ENCODE measurements at places on chromosomes 7 and 10.
A peak's percentile ranks its signal among the peaks of the same experiment; 100 is the strongest.

GRCh38 chr10:79411546-79412495 lies 33.6 kb downstream of the ZCCHC24 start:
- no peak for ATAC-seq

GRCh38 chr10:34154383-34154900 lies 660.7 kb downstream of the PARD3 start:
- no peak for ATAC-seq

GRCh38 chr7:25832456-25832855 lies 319.5 kb upstream of the NFE2L3 start:
- no peak for ATAC-seq

GRCh38 chr7:92035576-92035975 lies 94.9 kb downstream of the AKAP9 start:
- ATAC-seq = no peak

DNA sequence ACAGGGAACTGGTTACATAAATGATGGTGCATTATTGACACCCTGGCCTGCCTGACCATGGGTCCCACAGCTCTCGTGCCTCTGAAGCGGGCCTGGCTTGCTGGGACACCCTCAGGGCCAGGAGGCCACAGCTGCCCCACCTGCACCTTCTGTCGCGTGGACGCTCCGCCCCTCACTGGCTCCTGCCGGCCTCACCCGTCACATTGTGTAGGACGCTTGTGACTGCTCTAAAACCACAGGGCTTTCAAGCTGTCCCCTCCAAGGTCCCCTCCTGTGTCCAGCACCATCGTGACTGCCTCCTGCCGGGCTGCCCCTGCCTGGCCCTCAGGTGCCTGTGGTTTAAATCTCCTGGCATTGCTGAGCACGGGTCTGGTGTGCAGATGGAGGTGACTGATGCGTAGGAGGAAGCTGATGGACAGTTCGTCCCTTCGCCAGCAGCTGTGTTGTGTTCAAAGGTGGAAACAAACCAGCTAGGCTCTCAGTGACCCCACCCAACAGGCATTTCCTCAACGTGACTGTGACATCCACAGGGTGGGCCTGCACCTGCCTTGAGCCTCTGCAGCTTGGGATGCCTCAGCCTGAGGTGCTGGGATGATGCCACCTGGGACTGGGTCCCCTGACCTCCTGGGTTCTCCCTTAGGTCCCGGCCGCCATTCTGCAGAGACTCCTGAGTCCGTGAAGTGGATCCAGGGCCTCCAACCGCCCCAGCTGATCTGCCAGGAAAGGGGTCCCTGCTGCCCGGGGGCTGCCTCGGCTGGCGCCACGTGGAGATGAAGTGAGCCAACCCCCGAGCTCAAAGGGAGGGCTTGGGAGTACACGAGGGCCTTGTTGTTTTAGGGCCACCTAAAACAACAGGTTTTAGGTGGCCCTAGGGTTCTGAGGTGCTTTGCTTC lies 148.5 kb downstream of the WDR37 start:
- no peak for ATAC-seq

DNA sequence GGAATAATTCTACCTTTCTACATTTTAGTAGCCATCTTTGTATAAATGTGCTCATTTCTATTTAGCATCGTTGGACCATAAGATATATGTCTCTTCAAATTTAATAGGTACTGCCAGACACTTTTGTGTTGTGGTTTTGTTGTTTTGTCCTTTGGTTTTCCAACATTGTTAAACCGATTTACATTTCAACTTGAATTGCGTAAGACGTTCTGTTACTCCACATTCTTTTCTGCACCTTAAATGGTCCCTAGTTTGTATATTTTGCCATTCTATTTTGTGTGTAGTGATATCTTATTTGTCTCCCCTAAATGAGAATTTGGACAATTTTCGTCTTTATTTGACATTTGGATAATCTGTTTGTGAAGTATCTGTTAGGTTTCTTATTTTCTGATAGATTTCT lies 1015.6 kb downstream of the NRG3 start:
- no peak for ATAC-seq

- no peak for ATAC-seq
Measured at GRCh38 chr10:116690356-116691322, 51.7 kb downstream of the HSPA12A start.

GRCh38 chr10:26574783-26575182 lies 122.7 kb upstream of the PDSS1 start:
- peak; percentile 90 for ATAC-seq

- ATAC-seq = no peak
Measured at GRCh38 chr10:86349474-86349873, 17.1 kb downstream of the GRID1 start.

DNA sequence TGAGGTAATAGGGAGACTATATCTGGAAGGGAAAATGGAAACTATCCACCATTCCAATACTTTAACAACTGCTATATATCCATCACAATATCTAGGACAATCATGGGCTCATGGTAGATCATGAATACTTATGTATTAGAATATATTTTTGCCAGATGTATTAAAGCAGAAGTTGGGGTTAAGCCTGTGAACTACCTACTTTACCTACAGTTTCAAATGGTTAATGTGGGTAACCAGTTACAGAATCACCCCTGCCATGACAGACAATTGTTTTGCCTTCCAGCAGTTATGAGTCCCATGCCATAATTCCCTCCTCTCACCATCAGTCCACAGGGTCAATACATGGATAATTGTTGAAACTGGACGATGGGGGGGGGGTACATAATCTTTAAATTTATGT lies 29.9 kb upstream of the RAPGEF5 start:
- no peak for ATAC-seq

GRCh38 chr10:33035411-33035810 lies 77.4 kb upstream of the ITGB1 start:
- ATAC-seq = no peak

GRCh38 chr10:49056356-49056755 lies 59.0 kb downstream of the VSTM4 start:
- ATAC-seq = no peak

- ATAC-seq = no peak
Measured at GRCh38 chr10:27792216-27792615, 46.6 kb upstream of the MKX start.

- ATAC-seq = no peak
Measured at GRCh38 chr10:23974746-23975272, 234.1 kb upstream of the KIAA1217 start.

- no peak for ATAC-seq
Measured at GRCh38 chr10:31138026-31138553, 106.4 kb upstream of the ZNF438 start.

DNA sequence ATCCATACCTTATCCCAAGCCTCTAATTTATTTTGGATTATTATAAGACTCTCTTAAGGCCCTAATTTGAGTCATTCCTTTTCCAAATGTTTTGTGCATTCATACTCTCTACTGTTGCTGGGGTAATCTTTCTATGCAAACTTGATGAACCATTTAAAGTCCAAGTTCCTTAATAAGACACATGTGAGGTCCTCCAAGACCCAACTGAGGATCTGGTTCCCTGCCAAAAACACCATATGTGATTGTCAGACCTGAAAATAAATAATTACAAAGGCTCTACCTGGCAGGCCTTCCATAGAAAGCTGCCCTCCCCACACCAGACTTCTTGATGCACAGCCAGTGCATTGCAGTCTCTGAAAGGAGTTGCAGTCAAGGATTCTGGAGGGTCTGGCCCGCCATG lies 257.9 kb upstream of the AKR1E2 start:
- no peak for ATAC-seq

GRCh38 chr7:136958016-136958415 lies 89.6 kb downstream of the CHRM2 start:
- ATAC-seq = no peak

DNA sequence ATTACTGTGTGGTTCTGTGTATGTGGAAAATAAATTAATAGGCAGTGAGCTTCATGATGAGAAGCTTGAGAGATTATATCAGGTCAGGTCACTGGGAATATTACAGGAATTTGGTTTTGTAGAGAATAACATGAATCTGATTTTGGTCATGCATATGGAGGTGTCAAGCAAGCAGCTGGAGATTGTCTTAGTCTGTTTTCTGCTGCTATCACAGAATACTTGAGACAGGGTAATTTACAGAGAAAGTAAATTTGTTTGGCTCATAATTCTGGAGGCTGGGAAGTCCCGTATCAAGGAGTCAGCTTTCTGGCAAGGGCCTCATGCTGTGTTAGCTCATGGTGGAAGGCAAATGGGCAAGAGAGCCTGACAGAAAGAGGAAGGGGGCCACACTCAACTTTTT lies 120.7 kb upstream of the FAM3C start:
- no peak for ATAC-seq

- ATAC-seq = no peak
Measured at GRCh38 chr7:151308256-151308655, 33.4 kb upstream of the NUB1 start.

GRCh38 chr7:44631458-44632115 lies 25.2 kb downstream of the OGDH start:
- no peak for ATAC-seq

DNA sequence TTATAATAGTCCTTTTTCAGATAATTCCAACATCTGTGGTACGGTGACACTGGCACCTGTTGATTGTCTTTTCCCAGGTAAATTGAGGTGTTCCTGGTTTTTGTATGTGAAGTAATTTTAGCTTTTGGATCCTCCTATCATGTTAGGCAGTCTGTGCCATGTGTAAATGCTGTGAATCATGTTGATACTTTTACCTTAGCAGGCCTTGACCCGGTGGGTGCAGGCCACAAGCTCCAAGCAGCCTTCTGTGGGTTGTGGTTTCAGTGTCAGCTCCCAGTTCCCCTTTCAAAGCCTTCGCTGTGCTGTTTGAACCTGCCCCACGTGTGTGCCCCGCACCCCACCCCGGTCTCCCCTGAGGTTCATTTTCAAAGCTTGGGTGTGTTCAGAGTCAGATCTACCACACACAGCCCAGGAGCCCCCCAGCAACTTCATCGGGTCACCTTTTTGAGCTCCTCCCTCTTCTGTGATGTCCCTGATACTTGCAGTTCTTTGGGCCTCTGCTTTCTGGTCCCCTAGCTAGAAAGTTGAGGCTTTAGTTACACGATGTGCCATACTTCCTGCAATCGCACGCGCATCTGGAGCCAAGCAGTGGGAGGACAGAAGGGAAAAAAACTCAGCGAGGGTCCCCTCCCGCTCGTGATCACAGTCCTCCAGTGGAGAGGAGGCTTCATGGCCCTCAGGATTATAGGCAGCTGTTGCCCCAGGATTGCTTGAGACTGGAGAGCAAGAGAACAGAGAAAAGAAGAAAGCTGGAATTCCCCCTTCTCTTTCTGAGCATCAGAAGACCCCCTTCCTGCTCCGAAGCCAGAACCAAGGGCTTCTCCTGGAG lies 8.7 kb upstream of the BHLHA15 start:
- peak; percentile 96 for ATAC-seq

DNA sequence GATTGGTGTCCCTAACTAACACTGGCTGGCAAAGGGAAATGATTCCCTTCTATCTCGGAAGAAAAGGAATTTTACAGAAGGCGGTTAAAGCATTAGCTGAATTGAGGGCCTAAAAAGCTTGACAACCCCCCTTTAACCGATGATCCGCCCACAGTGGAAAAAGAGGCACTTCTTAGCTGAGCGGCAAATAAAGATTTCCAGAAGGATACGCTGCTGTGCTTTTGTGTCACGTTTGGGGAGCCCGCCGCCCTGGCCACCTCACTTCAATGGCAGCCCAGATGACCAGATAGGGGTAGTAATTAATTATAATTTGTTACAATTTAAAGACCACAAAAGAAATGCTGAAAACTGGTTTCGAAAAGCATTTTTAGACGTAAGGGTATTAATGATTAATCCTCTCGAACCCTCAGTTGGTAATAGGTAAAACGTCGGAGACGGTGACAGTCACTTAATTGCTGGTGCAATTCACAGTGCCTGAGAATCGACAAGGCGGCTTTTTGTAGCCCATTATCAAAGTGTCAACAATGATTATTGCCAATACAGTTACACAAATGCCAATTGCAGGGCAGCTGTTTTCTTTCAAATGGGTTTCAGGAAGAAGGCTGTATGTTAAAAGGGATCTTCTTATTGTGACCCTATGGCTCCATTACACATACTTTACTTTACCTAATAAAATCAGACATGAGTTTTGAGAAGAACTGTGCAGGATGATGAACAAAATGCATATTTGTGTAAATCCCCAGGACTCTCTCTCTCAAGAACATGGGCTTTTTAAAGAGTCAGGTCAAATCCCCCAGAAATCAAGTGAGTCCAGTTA lies 154.1 kb downstream of the PIP4K2A start:
- ATAC-seq = no peak

DNA sequence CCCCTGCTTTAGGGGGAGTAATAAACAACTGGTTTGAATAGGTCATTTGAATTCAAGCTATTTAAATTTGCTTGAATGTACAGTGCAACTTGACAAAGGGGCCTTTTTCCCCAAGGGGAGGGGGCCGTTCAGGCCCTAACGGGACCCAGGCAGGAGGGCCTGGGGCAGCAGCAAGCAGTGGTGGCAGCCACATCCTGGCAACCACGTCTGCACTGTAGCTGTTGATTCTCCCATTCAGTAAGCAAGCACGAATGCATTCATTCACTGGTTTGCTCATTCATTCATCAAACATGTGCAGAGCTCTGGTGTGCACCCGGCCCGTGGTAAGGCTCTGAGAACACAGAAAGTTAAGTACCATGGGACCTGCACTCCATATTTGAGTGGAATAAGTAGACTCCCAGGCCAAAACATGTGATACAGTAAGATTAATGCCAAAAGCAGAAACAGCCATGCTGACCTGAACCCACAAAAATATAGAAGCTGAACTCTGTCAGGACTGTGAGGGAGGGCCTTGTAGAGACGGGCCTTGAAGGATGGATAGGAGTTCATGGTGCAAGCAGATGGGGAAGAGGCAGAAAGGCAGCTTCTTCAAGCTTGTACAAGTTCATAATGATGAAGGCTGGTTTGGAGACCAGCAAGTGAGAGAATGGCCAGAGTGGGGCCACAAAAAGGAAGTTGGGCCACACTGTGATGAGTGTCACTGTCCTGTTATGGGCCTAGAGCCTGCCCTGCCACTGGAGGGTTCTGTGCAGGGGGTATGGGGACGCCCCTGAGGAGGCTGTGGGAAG lies 29.3 kb upstream of the C10orf53 start:
- ATAC-seq = no peak

- ATAC-seq = no peak
Measured at GRCh38 chr7:141294143-141294829, 220.4 kb downstream of the TMEM178B start.

- ATAC-seq = peak; percentile 39
Measured at GRCh38 chr10:7666253-7667023, at the start of gene ITIH5. ITIH5 (minus strand) TSS chr10:7666966; CDS start chr10:7666892, 74 bp downstream.

- no peak for ATAC-seq
Measured at GRCh38 chr10:44703241-44704155, 207.6 kb upstream of the TMEM72 start.

DNA sequence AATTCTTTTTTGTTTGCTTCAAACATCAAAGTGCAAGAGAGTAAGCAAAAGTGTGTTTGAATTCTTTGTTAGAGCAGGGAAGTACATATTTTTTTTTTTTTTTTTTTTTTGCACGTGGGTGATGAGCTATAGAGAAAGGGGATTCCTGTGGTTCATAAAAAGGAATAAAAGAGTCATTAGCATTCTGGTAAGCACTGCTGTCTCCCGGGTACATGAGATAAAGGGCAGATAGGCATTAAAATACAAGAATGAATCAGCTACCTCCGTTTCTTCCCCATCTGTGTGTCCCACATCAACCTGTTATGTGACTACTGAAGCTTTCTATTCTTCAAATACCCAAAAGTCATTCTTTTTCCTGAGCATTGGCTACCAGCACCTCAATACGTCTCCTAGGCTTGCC lies 102.4 kb upstream of the SEMA3D start:
- peak; percentile 86 for ATAC-seq

GRCh38 chr7:157627646-157628045 lies 290.8 kb downstream of the DNAJB6 start:
- no peak for ATAC-seq

GRCh38 chr10:944034-944831 lies 12.7 kb upstream of the LARP4B start:
- peak; percentile 81 for ATAC-seq

Data from stimulated activated memory B cell treated with anti-CD40 and anti-IgM and Interleukin-4, amounts not matched to agents 10 μg/mL and 1 μg/mL and 100 μg/mL, for 72 hours (primary cell).